Stimulated activated CD4-positive, alpha-beta T cell treated with anti-CD3 and anti-CD28 coated beads, Interleukin-15, amount 100 ng/mL, for 48 hours (primary cell): ENCODE measurements at places on chromosomes 12 and 14.

DNA sequence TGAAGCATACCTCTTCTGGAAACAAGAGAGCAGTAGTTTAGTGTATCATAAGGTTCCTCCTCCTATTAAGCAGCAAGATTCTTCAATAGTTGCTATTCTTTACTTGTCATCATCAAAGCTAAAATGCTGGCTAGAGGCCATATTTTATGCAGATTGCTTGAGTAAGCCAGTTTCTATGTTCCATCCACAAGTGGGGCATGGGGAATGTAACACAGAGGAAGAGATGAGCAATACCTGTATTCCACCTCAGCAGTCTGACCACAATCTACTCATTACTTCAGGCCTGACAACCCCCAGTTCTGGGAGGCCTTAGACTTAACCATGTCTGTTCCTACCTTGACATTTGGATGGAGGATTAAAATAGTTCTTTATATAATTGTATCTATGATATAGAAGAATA, 423.6 kb downstream of the BTG1 start:
- DNase-seq = peak; percentile 9

DNA sequence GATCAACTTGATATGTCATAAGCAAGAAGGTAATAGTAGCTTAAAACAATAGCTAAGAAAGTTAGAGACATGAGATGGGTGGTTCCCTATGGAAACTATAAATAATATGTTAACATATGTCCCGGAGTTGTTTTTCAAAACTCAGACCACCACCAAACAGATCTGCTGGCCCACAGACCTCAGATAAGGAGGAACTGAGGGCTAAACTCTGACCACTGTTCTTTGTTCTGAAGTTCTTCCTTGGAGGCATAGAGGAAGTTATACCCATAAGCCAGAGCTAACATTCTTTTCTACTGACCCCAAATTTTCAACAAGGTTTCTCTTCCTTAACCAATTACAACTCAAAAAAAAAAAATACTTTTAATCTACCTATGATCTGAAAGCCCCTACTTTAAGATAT, 156.1 kb upstream of the FSCB start:
- no peak for DNase-seq

DNA sequence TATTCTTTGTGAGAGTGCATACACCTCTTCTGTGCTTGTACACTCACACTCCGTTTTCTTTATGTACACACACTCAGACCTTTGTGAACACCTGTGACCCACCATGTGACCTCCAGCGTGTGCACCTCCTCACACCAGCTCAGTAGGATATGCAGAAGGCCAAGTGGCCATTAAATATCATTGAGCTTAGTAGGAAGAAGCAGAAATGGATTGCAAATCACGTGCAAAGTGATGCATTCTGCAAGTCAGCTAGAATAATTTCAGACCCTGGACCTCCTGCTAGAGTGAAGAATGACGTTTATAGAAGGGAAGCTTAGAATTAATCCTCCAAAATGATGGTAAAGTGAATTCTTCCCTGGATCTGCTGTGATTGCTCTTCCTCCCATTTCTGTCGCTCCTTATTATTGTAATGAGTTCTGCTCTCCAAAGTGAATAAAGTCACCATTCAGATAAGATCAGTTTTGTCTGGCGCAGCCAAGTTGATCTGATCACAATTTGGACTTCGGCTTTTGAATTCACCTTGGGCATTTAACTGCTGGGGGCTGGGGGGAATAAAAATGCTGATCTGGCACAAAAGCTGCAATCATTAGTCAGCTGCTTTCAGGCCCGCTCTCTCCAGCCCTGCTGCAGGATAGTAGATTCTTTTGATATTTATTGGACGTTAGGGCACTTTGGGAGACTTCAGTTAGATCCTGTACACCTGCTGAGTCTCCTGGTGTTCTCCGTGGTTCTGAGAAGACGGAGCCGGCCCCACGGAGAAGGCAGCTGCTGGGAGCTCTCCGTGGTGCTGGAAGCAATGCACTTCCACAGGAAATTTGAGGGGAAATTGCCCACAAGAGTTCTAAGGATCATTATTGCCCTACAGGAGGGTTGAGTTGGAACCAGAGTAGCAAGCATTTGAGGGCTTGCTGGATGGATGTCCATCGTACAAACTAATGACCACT, 12.4 kb upstream of the NRXN3 start:
- DNase-seq = no peak

GRCh38 chr14:23365732-23366425, 907 bp upstream of the EFS start:
- DNase-seq = no peak

DNA sequence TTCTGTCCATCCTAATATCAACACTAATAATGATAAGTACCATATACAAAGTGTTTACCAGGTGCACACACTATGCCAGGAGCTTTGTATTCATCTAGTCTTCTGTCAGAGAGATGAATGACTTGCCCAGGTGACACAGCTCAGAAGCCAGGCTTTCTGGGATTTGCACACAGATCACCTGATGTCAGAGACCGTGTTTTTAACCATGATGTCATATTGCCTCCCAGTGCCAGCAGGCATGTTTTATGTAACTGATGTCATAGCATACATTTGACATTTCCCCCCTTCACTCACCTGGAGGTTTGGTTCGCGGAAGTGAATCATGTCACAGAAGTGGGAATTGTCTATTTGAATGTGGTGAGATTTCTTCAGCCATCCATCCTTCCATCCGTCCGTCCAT, 5.7 kb downstream of the WSCD2 start:
- no peak for DNase-seq

DNA sequence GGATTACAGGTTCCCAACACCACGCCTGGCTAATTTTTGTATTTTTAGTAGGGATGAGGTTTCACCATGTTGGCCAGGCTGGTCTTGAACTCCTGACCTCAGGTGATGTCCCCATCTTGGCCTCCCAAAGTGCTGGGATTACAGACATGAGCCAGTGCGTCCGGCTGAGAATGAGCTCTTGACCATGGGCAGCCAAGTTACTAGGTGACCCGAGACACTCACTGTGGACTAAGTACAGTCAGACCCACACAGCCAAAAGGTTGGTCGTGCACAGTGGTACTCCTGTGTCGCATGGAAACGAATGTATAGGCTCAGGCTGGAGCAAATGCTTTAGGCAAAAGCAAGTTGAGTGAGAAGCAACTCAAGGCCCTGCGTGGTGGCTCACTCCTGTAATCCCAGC, 21.0 kb downstream of the DLK1 start:
- DNase-seq = no peak

DNA sequence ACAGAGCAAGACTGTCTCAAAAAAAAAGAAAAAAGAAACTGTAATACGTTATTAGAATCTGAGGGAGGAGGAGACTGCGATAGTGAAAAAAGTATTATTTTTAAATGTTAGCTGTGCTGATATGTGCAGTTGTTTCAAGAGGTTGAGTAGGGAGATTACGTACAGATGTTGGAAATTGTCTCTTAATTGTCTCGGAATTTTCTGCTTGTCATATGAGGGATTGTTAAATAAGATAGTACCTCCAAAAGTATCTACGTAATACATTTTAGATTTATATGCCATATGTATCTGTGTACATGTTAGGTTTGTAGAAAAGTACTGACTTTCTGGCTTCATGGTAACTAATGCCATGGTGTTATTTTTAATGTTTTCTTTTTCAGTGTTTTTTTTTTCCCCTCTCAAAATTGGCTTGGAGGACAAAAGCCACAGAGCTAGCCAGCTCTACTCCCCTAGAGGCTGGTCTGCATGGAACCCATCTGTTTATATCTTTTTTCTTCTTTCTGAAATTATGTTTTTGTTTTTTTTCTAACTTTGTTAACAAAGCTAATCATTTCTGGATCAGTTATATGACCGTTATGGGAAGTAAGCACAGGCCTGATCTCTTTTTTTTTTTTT, 3.4 kb downstream of the RIMKLB start:
- DNase-seq = no peak

DNA sequence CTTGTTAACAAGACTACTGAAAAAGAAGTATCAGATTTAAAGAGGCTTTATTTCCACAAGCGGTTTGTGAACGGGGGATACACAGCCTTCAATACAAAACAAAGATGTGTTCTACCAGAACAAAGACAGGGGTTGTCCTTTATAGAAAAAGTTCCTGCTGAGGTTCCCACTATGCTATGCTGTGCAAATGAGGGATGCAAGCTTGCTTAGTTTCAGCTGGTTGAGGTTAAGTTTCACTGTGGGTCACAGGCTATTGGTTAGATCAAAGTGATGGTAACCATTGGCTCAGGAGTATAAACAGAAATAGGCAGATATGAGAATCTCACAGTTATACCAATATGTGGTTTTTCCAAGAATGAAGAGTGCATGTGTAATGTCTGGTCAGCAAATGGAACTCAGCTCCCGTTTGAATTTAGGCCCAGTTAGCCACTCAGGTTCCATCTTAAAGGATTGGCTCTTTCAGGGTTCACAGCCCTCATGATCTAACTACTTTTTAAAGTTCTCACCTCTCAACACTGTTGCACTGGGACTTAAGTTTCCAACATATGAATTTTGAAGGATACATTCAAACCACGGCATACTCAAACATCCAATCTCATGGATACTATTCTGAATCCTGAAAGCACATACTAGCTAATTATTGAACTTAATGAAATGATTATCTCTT, 215.4 kb upstream of the DCN start:
- DNase-seq = no peak

- no peak for DNase-seq
These were observed 962.9 kb downstream of the TMEM121 start for GRCh38 chr14:106489112-106489881.

DNA sequence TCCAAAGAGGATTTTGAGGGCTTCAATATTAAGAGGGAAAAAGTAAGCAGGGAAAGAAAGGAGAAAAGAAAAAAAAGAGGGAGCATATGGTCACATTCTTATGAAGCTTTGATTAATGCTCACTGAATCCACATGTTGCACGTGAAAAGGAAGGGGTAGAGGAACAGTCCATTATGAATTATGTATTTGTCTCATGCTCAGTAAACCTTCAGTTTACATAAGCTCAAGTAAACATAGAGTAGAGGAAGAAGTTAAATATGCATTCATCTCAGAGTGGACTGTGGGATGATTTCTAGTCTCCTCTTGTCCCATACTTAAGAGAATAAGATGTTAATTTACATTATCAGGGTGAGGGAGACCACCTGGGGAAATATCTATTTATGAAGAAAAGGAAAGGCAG, 334.5 kb downstream of the IPO8 start:
- no peak for DNase-seq

DNA sequence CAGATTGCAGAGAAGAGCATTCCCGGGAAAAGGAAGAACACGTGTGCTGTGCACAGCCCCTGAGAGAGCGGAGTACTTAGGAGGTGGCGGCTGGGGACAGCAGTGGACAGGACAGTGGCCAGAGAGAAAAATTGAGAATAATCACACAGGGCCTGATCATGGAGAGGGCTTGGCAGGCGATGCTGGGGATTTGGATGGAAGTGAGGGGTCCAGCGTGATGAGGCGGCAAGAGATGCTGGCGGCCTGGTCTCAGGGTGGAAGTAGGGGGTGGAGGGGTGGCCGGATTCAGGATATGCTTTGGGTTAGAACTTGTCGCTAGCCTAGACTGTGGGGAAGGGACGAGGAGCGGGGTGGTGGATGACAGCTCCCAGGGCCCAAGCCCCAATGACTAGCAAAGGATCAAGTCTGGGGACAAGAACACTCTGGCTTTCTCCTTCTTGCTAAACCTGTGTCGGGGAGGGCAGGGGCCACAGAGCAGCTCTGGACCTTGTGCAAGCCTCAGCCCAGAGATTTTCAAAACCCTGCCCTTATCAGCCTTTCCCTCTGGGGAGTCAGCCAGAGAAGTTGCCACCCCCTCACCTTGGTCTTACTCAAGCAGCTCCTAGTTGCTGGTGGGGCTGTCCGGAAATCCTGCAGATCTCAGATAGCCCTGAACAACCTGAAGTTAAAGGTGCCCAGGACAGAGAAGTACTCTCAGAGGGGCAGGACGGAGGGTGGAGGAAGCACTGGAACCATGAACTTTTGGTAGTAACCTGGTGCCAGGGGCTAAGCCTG, 1.3 kb downstream of the HVCN1 start:
- DNase-seq = no peak

GRCh38 chr12:108112832-108113556, 16.1 kb upstream of the WSCD2 start:
- DNase-seq = no peak

DNA sequence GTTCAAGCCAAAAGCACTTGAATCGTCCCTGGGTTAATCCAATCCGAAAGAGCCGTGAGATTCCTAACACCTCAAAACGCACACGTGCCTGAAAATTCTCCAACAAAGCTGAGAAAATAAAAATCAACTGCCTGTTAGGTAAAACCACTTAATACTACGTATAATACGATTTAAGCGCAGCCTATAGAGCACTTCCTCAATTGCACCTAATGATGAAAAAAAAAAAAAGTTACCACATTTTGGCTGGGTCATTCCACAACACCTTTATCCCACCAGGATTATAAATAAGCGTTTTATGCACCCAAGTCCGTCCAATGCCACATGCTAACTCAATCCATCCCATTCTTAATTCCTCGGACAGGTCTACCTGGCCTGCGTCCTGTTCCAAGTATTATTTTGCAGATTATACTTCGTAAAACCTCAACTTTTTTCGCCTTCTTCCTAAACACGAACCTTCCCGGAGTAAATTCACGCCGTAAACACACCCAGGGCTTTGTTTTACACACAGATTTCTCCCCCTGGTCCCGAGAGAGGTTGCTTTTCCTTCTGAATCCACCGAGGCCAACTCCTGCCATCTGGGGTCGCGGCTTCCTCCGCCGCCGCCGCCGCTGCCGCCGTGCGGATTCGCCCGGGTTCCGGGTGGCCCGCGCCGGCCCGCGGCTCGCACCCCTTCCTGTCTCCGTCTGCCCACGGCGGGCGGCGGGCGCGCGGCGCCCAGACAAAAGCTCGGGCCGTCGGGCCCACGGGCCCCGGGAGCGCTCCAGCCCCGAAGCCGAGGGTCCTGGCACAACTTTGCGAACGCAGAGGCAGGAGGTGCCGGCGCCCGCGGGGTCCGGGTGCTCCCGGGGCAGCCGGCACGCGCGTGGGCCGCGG, 66.2 kb downstream of the RNF34 start:
- DNase-seq = peak; percentile 19

DNA sequence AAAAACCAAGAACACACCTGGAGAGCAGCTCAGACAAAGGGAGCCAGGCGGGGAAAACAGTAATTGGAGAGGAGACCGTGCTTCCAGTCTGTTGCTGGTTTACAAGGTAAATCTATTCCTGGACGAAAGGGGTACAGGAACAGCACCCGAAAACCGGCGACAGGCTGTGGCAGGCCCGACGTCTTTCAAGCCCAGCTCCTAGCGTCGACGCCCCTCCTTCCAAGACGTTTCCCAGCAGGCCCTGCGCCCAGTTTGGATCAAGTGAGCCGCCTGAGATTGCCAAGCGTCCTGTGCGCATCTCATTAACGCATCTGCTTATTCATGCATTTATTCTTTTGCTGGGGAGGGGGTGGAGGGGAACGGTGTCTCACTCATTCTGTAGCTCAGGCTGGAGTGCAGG, 1.4 kb downstream of the C12orf56 start:
- DNase-seq = no peak
